ENCODE measurements at places on chromosomes 4 and X.

DNA sequence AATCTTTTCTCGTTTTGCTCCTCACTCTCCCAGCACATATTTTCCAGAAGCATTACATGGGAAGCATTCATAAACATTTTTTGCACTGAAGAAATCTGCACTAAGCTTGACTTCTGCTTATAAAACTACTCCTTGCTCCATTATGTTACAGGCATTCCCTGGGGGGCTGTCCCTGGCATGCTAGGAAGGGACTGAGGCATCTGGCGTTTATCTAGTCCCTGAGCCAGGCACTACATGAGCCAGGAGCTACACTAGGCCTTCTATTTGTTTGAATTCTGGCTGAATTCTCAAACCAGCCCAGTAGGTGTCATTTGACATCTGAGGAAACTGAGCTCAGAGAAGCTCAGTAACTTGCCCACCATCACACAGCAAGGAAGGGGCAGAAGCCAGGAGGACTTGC, 43.3 kb downstream of the NHSL2 start:
- no peak for DNase-seq

- no peak for DNase-seq
Observed at GRCh38 chr4:123364906-123365305, 31.7 kb upstream of the SPRY1 start.

GRCh38 chrX:47854474-47854873, 17.8 kb downstream of the ZNF81 start:
- peak; percentile 62 for DNase-seq

- DNase-seq = no peak
Observed at GRCh38 chrX:120029354-120029753, 48.1 kb downstream of the RHOXF2B start.

DNA sequence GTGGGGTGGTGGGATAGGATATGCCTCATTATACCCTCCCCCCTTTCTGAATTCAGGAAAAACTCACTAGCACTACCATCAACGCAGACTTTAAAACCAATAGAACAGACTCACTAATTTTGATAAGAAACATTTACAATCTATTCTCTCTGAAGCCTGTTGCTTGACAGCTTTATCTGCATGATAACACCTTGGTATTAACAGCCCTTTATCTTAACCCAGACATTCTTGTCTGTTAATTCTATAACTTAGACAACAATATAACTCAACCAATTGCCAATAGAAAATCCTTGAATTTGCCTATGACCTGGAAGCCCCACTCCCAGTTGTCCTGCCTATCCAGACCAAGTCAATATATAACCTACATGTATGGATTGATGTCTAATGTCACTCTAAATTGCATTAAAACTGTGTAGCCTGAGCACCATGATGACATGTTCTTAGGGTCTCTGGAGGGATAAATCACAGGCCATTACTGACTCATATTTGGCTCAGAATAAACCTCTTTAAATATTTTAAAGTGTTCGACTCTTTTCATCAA, 1.5 kb upstream of the UGT2A3 start:
- DNase-seq = no peak

DNA sequence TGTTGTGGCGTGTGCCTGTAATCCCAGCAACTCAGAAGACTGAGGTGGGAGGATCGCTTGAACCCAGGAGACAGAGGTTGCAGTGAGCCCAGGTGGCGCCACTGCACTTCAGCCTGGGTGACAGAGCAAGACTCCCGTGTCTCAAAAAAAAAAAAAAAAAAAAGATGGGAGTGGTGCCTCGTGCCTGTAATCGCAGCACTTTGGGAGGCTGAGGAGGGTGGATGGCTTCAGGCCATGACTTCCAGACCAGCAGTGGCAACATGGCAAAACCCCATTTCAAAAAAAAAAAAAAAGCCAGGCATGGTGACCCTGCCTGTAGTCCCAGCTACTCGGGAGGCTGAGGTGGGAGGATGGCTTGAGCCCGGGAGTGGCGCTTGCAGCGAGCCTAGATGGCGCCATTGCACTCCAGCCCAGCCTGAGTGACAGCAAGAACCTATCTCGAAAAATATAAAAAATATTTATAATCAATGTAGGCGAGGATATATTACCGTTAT, 27.0 kb downstream of the EIF2S3 start:
- peak; percentile 77 for DNase-seq

GRCh38 chr4:122819708-122820449, 6.8 kb upstream of the FGF2 start:
- no peak for DNase-seq

DNA sequence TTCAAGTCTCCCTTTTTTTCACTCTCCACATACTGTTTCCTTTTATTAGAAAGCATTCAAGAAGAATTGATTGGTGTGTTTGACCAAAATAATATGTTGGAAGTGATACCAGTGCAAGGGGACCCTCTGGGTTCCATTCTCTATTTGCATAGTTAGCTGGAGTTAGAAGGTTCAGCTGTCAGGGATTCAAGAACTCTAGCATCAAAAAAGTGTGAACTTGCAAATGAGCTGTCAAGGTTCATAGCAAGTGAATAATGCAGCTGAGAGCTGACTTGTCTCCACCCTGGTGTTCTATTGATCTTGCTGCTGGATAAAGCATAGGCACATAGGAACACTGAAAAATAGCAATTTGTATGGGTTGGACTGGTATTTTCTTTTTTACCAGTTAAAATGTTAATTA, 73.2 kb downstream of the SORBS2 start:
- DNase-seq = no peak

DNA sequence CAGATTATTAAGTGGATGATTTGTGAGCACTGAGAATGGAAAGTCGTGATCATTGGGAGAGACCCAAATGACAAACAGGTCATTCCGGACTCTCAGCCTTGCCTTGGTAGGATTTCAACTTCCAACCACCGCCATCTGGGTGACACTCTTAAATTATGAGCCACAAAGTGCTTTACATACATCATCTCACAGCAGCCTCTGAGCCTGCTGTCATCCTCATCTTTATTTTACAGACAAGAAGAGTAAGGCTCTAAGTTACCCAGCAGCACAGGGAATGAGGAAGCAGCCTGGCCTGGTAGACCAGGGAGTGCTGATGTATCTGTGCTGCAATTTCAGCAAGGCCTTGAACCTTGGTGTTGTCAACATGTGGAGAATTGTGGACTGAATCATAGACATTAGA, 105.8 kb upstream of the TRIM2 start:
- no peak for DNase-seq

- peak; percentile 64 for DNase-seq
Observed at GRCh38 chrX:46573892-46574773, 568 bp downstream of the CHST7 start.

GRCh38 chrX:104469771-104470170, 96.2 kb upstream of the IL1RAPL2 start:
- no peak for DNase-seq

DNA sequence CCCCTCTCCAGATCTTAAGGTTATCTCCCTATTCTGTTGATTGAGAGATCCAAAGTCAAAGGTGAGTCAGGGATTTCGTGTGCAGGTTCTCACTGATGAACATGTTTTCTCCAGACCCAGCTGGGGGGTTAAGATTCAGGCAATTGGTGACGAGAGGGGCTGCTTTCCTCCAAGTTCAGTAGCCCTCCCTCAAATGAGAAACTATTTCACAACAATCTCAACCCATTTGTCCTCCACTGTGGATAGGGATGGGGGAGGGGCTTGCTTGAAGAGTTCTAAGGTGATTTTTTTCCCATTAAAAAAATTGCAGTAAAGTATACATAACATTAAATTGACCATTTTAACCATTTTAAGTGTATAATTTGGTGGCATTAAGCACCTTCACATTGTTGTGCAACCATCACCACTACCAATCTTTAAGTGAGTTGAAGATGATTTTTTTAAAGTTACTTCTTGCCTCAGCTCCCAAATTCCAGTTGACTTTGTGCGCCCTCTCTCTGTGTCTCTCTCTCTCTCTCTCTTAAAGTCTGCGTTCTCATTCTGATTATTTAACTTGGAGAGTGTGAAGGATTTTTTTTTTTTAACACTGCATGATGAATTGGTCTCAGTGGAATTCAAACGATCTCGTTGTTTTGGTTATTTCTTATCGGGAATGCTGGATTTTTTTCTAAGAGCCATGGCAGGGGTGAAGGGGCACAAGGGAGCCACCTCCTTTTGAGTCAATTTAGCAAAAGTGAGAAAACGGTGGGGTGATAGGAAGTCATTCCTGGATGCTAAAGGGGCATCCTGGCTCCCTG, 175.9 kb downstream of the SHROOM3 start:
- no peak for DNase-seq

DNA sequence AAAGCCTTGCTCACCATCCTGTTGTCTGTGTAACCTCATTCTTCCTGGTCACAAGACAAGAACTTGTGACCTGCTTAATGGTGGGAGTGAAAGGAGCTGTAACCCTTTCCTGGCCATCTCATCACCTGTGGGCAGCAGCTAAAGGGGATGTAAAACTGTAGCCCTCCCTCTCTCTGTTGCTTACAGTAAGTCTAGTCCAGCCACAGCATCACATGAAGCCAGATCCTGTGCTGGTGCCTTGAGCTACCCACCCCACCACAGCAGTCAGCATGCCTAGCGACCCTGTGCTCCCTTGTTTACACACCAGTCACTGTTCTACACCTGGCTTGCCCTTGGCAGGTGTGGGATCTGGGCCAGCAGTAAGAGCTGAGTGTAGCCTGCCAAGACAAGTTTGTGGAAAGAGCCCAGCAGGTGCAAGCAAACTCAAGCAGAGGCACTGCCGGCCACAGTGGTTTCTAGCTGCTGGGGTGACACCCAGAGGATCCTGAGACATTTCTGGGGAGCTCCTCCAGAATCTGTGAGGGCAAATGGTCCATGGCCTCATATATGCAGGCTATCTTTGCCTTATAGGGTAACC, 41.0 kb downstream of the UGT2B28 start:
- no peak for DNase-seq

DNA sequence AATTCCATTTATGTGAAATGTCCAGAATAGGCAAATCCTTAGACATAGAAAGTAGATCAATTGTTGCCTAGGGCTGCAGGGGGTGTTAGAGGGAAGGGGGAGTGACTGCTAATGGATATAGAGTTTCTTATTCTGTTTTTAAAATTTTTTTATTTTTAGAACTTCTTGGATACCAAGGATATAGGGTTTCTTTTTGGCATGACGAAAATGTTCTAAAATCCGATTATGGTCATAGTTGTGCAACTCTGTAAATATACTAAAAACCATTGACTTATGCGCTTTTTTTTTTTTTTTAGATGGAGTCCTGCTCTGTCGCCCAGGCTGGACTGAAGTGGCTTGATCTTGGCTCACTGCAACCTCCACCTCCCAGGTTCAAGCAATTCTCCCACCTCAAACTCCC, 125.2 kb upstream of the USP9X start:
- no peak for DNase-seq

GRCh38 chr4:26861434-26862186, 969 bp downstream of the STIM2 start:
- DNase-seq = peak; percentile 84

DNA sequence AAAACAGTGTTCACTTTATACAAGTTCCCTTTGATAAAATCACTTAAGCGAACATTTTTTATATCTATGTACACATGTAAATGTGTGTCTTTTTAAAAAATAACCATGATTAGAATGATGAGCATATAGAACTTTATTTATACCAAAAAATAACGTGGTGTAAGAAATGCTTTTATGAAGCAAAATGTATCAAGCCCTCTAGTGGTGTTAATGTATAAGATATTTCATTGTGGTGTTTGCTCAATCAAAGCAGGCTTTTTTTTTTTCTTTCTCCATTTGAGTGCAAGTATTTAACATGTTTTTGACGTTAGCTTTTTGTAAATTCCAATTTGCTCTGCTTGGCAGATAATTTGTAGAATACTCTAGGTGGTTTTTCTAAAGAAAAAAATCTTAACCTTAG, 2092.4 kb upstream of the TENM3 start:
- DNase-seq = no peak

DNA sequence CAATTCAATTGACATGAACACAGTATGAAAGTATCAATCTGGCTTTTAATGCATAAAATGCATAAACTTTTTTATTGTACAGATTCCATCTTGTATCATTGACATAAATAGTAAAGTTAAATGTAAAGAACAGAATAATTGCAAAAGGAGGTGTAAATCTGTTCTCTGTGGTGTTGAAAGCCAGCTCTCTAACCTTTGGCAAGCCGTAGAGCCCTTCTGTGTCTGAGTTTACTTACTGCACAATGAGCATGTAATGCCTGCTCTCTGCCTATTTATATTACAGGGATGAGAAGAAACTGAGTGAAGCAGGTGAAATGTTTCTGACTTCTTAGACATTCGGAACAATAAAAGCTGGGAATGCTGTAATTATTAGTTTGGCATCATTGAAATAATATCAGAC, 389.3 kb upstream of the EPHA5 start:
- DNase-seq = no peak

DNA sequence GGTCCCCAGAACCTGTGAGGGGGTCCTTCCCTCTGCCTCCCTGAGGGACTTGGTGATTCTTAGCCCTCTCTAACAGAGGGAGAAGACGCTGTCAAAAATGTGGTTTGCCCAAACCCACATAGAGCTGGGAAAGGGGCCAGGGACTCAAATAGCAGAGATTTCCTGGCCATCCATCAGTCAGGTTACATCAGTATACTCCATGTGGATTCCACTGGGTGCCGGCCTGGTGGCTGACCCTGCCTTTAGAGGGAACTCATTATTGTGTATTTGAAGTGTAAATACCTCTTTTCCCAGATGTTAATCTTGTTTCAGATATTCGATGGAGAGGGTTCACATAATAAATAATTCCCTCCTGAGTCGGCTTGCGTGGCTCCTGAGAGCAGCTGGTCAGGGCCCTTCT, 130.3 kb downstream of the TBL1X start:
- no peak for DNase-seq

- no peak for DNase-seq
Observed at GRCh38 chr4:119087656-119088055, 48.0 kb upstream of the MYOZ2 start.

- no peak for DNase-seq
Observed at GRCh38 chr4:130703211-130703935, 1607.4 kb downstream of the C4orf33 start.

DNA sequence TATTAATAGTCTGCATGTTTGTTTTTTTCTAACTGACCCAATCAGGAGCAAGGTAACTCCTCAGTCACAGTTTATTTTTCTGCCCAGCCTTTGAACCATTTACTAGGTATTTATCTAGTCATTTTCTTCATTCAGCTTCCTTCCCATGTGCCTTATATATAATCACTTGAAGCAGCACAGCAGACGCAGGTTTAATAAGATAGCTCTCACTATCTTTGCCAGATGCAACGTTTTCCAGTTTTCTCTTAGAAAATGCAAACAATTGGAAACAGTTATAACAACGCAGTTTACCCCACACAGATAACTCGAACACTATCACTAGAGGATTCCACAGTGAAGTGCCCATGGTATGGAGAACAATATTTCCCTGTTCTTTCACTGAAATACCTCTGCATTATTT, 56.4 kb upstream of the NFKB1 start:
- no peak for DNase-seq

DNA sequence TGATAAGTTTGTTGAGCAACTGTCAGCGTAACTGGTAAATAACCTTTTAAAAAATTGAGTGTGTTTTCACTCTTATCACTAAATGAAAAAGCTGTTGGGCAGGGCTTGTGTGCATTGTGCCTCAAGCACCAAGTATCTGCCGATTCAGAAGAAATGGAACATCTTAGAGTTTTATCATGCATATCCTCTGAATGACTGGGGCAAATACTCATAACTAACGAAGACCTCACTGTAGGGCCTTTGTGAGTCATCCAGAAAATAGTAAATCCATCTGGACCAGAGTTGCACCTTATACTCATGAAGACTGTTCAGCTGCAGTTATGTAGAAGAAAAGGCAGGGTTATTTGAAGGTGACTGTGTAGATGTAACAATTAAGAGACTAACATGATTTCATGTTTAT, 222.1 kb downstream of the CAMK2D start:
- DNase-seq = no peak

GRCh38 chr4:73608689-73609594, 11.3 kb downstream of the RASSF6 start:
- DNase-seq = no peak
